ENCODE measurements at places on chromosomes 7 and 10.
A peak's percentile ranks its signal among the peaks of the same experiment; 100 is the strongest.

GRCh38 chr7:117021986-117022385 lies 68.7 kb downstream of the ST7 start:
- DNase-seq: no peak

- DNase-seq: peak; percentile 33
These were observed 287.8 kb upstream of the IGFBP3 start for GRCh38 chr7:46208635-46209525.

- peak; percentile 24 for DNase-seq
These were observed 718 bp upstream of the BPGM start for GRCh38 chr7:134645935-134646334.

- DNase-seq: no peak
These were observed 32.0 kb downstream of the PRLHR start for GRCh38 chr10:118563373-118563890.

DNA sequence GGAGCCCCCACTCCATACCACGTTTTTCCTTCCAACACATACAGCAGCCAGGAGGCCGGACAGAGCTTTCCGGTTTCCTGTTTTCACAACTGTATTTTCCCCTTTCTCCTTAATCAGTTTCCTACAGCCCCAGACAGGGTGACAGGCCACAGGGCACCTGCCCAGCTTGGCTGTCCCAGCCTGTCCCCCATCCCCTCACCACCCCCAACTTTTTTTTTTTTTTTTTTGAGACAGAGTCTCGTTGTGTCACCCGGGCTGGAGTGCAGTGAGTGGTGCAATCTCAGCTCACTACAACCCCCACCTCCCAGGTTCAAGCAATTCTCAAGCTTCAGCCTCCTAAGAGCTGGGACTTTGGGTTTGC lies 10.3 kb upstream of the HSPB1 start:
- DNase-seq: no peak

GRCh38 chr10:13091801-13092200 lies 8.2 kb upstream of the OPTN start:
- no peak for DNase-seq

- DNase-seq: no peak
These were observed 194.4 kb upstream of the IMMP2L start for GRCh38 chr7:111756687-111757178.

DNA sequence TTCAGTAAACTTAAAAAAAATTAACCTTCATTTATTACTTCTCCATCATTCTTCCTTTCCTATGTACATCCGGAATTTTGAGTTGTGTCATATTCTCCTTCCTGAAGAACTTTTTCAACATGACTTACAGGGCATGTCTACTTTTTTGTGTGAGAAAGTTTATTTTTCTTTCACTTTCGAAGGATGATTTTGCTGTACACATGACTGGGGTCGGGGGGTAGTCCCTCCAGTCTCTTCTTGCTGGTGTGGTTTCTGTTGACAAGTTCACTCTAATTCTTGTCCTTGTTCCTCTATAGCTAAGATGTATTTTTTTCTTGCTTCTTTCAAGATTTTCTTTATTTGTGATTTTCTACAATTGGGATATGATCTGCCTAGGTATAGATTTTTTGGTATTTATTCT lies 55.8 kb downstream of the INPP5A start:
- DNase-seq: no peak

GRCh38 chr7:22723637-22724036 lies 3.4 kb upstream of the IL6 start:
- DNase-seq: no peak

GRCh38 chr7:56092789-56093531 lies at the start of gene PHKG1:
Gene PHKG1 (minus strand): TSS chr7:56092952. CDS start chr7:56088941, 4,011 bp downstream.
- no peak for DNase-seq

DNA sequence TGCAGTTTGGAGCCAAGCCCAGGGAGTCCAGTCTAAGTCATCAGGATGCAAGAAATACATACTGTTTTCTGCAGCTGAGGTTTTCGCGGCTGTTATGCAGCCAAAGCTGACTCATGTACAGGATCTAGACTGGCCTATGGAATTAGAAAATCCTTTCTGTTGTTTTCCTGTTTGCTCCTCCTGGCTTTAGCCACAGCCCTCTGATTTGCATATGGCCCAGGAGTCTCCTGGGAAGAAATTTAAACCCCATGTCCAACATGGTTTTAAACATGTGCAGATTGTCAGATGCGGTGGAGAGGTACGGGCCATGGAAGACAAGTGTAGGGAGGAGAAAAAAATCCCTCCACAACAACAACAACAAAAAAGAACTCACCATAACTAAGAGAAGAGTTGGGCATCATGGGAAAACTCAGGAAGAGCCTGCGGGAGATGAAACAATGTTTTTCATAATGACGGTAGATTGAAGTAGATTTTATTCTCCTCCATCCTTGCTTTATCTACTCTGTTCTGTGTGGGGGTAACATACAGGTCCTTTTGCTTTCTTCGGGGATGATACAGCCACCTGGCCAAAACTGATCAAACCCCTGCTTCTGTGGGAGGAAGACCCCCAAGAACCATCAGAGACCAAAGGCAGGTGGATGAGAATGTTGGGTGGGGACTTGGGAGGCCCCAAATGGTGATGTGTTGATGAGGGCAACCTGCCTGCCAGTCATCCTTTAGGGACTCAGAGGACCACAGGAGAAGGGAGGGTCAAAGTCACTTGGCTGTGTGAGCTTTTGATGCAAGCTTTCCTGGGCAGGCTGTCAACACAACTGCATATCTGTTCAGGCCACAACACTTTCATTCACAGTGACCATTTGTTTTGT lies 29.8 kb upstream of the GNA12 start:
- DNase-seq: peak; percentile 45

Data from right kidney (tissue), 9 donors.